ENCODE measurements at places on chromosomes 1 and 21.

GRCh38 chr1:201513498-201514243, 6.7 kb upstream of the CSRP1 start:
- DNase-seq = no peak

DNA sequence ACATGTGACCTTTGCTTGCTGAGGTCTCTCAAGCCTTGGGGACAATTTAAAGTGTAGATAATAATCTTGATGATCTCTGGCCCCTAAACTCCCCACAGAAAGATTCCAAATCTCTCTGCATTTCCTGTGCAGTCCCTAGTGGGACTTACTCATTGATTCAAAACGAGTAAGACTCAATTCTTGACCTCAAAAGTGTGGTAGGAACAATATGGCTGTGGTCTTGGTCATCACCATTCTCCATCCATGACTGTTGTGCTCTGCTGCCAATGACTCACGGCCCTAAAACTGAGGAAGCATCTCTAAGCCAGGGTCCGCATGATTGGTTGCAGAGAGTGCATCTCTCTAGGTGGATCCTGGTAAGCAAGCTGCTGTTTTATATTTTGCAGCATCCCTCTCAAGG, 268.0 kb downstream of the PTGER3 start:
- DNase-seq = peak; percentile 43

DNA sequence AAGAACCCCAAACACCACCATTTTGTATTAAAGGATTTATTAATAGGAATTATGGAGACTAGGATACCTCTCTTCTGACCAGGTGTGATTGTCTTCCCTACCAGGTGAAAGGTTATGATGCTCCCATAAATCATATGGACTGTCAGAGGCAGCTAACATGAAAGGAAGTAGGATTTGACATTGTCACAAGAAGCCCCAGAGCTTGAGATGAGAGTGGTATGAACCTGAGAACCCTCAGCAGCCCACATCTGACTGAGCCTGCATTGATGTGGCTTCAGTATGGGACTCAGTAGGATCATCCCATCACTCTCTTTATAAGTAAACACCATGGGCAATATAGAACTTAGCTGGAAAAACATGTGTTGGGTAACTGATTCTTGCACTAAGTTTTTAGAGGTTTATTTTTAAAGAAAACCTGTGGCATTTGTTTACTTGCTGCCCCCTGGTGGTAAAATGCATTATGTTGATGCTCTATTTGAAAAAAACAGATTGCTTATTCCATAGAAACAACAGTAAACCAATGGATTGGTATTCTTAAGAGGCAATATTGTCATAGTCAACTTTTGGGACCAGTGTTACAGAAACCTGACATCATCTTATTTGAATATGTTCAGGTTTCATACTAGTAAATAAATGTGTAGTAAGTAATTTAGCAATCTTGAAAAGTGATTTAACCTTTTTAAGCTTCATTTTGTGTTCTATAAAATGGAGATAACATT, 16.6 kb upstream of the CACYBP start:
- DNase-seq = no peak

DNA sequence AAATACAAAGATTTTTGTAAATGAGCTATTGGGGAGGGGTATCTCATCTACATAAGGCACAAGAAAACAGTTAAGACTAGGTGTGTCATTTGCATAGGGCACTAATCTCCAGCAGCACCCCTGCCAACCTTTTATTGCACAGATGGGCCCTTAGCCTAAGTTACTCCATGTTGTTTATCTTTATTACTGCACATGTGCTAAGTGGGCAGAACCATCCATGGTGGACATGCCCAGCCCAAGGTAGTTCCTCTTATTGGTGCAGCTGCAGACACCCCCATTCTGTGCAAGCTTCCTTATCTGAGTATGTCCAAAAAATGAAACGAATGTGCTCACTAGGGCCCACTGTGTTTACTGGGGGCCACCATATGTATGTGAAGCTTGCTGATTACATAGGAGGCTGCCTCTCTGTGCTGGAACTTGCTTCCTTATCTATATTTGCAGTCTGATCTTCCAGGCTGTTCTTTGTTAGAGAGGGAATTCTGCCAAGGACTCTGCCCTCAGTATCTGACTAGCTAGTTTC, 77.3 kb upstream of the NEK7 start:
- DNase-seq = no peak

GRCh38 chr1:229280037-229280828, 9.3 kb downstream of the RAB4A start:
- no peak for DNase-seq

Measured in GOT3 (cell line).